Left ventricle myocardium inferior (tissue), 1 donor: ENCODE measurements at places on chromosomes 16 and 17.

DNA sequence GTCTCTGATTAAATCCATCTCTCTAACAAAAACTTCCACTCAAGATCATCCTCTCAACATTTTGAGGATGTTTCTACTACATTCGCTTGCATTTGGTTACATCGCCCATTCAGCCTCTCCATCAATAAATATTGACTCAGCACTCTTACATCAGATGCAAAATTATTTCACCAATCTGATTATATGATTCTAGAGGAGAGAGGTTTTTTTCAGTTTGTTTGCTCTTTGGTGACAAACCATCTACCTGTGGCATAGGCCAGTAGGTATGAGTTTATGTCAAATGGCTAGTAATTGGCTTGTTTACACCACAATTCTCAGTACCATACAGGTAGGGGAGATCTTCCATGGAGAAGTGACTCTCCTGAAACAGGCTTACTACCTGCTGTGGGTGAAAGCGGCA is 52.3 kb downstream of the TOX3 start:
- no peak for DNase-seq

- DNase-seq: no peak
Measured at GRCh38 chr17:27552276-27552732, 78.7 kb upstream of the LGALS9 start.

DNA sequence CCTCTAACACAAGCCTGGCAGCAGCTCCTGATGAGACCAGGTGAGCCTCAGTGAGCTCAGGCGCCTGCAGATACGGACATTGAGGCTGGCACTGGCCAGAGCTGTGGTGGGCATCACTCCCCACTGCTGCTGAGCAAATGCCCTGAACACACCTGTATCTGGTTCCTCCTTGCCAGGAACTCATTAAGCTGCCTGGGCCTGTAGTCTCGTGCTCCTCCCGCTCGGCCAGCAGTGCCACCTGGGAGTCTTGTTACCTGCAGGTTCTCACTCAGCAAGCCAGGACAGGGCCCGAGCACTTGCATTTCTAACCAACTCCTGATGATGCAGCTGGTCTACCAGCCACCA is 13.3 kb downstream of the EIF4A3 start:
- DNase-seq: no peak

- DNase-seq: no peak
Measured at GRCh38 chr17:28285965-28286364, 33.0 kb upstream of the TMEM97 start.

DNA sequence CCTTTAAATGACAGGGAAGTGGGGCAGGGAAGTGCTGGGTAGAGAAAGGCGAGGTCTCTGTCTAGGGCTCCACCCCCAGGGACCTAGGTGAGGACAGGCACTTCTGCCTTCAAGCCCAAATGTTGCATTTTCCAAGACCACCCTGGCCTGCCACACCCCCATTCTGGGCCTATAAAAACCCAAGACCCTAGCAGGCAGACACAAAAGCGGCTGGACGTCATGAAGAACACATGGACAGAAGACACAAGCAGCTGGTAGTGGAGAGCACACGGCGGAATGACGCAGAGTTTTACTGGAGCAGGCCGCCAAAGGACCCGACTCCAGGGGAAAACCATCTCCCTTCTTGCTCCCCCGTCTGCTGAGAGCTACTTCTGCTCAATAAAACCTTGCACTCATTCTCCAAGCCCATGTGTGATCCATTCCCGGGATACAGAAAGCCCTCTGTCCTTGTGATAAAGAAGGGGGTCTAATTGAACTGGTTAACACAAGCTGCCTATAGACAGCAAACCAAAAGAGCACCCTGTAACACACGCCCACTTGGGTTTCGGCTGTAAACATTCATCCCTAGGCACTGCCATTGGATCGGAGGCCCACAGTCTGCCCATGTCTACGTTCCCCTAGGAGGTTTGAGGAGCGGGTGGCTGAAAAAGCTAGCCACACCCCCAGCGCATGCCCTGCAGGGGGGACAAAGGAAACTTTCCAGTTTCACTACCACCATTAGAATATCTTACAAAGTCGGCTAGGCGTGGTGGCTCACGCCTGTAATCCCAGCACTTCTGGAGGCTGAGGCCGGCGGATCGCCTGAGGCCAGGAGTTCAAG is 622.2 kb upstream of the SALL1 start:
- no peak for DNase-seq

DNA sequence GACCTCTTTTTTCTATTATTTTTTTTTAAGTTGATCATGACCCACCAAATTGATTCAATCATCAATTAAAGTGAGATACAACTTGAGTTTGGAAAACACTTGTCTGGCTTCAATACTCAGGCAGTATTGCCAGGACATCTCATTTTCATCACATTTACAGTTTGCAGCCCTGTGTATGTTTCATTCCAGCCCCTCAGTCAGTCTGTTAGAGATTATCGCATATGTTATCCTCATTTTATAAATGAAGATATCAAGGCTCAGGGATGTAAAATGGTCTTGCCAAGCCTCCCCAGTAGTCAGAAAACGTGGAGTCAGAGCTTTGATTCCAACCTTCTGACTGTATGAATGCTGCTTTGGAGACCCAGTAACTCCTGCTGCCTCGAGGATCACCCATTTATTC is 87.3 kb upstream of the CACNG3 start:
- DNase-seq: no peak

- no peak for DNase-seq
Measured at GRCh38 chr16:75130150-75130771, 13.7 kb upstream of the LDHD start.

DNA sequence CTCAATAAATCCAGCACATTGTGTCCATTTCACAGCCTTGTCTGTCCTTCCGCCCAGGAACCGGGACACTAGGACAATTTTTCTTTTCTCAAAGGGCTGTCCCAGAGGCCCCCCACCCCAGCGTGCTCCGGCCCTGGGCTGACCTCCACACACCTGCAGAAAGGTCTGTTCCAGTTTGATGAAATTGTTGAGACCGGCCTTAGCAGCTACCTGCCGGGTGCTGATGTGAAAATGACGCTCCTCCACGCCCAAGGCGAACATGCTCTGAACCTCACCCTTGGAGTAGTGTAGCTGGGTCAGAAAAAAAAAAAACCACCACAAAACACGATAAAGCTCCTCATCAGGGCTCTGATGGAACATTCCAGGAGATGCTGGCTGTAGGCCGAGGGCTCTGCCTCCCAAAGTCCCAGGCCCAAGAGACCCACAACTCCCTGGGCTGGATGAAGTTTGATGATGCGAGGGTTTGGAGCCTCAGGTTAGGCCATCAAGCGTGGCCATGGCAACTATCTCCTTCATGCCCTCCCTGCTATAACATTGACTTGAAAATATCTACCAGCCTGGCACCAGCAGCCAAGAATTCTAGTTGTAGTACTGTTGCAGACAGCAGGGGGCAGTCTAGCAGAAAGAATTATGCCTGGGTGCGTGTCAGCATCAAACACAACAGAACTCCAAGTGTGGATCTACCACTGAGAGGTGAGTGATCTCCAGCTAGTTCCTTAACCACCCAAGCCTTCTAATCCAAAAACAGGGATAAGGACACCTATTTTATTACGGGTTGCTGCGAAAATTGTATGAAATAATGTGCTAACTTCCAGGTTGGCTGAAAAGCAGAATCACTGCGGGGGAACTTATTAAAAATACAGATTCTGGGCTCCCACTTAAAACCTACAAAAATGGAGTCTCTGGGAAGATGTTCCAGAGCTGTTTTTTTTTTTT is 62.1 kb downstream of the RMI2 start:
- no peak for DNase-seq

GRCh38 chr17:21452377-21453143 is 76.4 kb downstream of the KCNJ12 start:
- peak; percentile 49 for DNase-seq

DNA sequence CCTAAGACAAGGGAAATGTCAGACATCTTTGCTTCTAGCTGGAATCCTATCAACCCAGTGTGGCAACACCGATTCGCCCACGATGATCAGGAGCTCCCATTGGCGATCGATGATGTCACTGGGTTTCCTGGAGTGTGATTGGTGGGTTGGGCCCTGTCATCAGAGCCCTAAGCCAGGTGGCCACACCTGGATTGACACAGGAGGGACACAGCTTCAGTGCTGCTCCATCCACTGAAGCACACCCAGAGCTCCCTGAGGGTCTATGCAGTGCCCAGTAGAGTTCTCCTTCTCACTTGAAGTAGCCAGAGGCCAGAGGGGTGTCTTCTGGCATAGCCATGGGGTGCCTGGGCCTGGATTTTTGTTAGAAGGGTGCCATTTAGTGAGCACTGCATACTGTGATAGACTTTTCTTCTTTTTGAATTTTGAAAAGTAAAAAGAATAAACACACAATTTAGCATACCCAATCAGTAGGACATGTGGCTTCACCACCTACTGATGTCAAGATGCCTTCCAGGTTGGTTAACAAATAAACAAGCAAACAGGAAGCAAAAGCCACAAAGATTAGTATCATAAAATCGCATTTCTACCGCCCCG is 77.6 kb downstream of the CMIP start:
- no peak for DNase-seq

GRCh38 chr17:56599566-56599965 is 6.1 kb downstream of the NOG start:
- no peak for DNase-seq

DNA sequence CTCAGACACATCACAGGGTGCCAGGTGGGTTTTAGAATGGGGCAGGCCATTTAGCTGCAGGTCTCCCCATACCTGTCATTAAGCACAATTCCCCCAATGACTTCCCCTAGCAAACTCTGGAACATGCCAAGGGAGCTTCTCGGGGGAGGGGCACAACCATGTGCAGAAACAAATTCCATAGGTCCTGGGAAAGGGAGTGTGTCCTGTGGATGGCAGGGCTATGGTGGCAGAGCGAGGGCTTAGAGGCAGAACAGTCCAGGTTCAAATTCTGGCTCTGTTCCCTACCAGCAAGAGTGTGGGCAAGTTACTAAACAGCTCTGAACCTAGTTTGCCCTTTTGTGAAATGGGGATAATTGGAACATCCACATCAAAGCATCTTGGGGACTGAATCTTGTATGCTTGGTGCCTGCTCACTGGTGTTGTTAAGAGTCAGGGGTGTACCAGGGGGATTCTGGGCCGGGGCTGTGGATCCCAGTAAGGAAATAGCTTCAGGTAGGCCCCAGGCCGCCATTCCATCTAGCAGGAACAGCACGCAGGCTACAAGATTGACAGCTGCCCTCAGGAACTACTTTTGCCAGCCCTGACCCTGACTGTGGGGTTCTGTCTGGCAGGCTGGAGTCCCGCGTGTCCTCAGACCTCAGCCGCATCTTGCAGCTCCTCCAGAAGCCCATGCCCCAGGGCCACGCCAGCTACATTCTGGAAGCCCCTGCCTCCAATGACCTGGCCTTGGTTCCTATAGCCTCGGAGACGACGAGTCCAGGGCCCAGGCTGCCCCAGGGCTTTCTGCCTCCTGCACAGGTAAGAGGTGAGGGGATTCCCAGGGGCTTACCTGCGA is 5.6 kb upstream of the DCAF7 start:
- DNase-seq: no peak

- DNase-seq: no peak
Measured at GRCh38 chr16:10169904-10170410, 12.3 kb downstream of the GRIN2A start.

DNA sequence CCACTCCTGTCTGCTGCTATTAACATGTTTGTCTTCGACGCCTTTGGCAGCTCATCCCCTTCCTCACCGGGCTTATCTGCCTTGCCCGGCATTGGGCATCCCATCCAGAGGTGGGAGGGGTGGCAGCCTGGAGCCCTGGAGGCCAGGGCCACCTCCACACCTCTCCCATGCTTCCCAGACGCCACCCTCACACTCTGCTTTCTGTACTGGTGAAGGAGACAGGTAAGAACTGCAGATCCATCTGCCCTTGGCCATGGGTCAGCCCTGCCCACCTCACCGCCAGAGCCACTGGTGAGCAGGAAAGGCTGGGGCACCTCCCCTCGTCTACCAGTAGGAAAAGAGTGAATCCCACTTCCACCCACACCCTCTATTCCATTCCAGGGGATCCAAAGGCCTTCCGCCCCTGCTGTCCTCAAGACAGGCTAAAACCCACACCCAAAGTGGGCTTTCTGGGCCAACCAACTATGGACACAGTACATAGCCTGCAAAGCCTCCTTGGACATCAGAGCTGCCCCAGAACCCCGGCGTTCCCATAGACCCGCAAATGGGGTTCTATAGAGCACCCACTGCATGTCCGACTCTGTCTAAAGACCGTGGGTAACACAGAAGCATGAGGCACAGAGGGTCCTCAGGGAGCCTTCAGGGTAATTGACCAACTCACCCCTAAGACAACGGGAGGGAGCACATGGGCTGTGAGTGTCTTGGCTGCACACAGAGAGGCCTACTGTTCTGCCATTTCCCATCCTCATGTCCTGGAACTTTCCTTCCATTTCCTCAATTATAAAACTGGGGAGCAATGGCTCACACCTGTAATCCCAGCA is 23.4 kb upstream of the RBFOX3 start:
- peak; percentile 6 for DNase-seq

- no peak for DNase-seq
Measured at GRCh38 chr17:47713980-47714700, 18.9 kb upstream of the TBX21 start.

DNA sequence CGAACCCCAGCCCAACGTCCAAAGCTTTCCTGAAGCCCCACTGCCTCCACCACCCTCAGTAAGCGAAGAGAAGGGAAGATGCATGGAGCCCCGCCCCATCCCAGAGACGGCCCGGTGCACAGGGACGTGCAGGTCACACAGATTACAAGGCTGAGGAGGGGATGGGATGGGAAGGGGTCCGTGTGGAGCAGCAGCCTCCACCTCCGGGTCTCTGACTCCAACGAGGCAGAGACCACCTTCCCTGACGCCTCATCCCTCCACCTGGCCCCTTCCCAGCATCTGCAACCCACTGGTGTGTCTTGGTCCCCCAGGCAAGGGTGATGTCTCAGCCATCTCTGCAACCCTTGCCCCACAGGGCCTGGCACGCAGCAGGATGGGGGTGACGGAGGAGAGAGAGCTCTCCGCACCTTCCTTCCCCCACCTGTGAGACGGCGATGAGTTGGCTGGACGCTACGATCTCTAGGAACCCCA is 58.5 kb downstream of the TBC1D16 start:
- no peak for DNase-seq

- no peak for DNase-seq
Measured at GRCh38 chr16:10405386-10405939, 19.6 kb downstream of the ATF7IP2 start.

DNA sequence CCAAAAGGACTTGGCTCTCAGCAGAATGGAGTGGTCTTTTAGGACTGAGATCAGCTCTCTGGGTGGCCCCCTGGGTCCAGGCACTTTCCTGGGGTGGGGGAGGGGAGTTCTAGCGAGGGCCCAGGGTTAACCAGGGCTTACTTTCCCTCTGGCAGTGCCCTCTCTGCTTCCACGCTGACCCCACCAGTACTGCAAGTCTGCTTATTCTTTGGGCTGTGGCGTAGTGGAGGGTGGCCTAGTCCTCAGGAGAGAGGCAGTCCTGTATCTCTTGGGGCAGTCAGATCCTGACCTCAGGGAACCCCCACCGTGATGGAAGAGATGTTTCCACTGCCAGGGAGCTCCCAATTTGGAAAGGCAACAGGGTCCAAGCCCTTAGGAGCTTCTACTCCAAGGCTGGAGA is 79.4 kb downstream of the CCDC182 start:
- no peak for DNase-seq
